ENCODE measurements at places on chromosomes 11 and 22.

GRCh38 chr11:46050003-46050461 lies 71.2 kb downstream of the PHF21A start:
- peaks cover 4% of the 10 kb centered on the region for H3K36me3 ChIP-seq
- no peaks in the 10 kb centered on the region for H3K27me3 ChIP-seq
- H3K4me3 ChIP-seq: no peak overlapping the region
- peak; percentile 75 for DNase-seq
- peak overlapping the region; percentile 69 for H3K27ac ChIP-seq

GRCh38 chr11:6541356-6541755 lies 44.3 kb downstream of the DNHD1 start:
- H3K4me3 ChIP-seq: no peak overlapping the region
- H3K4me1 ChIP-seq: no peaks in the 10 kb centered on the region
- no peaks in the 10 kb centered on the region for H3K36me3 ChIP-seq
- H3K27me3 ChIP-seq: no peaks in the 10 kb centered on the region

DNA sequence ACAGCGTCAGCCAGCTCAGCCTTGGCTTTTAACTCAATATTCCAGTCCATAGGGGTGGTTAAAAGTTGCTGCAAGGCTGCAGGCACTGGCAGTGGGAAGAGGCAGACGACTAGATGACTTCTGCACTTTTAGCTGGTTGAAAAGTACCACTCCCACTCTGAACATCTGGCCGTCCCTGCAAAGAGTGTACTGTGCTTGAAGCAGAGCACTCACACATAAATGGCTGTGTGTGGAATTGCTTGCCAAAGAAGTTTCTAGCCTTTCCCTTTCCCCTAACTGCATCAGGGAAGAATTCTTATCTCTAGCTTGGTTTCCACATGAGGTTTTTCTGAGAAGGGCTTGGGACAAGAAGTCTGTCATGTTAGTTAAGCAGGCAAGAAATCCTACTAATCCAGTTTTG lies 5.1 kb upstream of the PHLDB1 start:
- H3K36me3 ChIP-seq: peaks cover 51% of the 10 kb centered on the region
- H3K4me3 ChIP-seq: no peak overlapping the region
- peaks cover 24% of the 10 kb centered on the region for H3K4me1 ChIP-seq
- DNase-seq: no peak

- peaks cover 4% of the 10 kb centered on the region for H3K27me3 ChIP-seq
Observed at GRCh38 chr11:119493712-119494111, 70.7 kb upstream of the THY1 start.

- no peak overlapping the region for H3K27ac ChIP-seq
- DNase-seq: no peak
- peaks cover 5% of the 10 kb centered on the region for H3K36me3 ChIP-seq
- no peak overlapping the region for H3K4me3 ChIP-seq
Observed at GRCh38 chr22:20751185-20751851, 22.6 kb upstream of the SERPIND1 start.

DNA sequence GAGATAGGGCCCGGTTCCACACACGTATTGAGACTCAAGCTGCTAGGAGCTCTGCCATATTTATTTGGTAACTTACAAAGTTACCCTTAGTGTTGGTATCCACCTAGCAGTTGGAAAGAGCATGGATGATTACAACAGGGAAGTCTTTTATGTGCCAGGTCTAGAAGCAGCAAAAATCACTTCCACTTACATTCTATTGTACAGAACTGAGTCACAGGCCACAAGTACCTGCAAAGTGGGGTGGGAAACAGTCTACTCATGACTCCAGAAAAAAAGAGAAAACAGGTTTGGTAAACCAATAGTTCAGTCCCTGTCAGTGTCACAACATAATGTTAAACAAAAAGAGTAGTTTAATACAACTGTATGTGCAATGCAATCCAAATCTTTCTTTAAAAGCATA lies 279.6 kb upstream of the PITPNB start:
- DNase-seq: no peak
- H3K27me3 ChIP-seq: no peaks in the 10 kb centered on the region
- no peak overlapping the region for H3K4me3 ChIP-seq
- no peaks in the 10 kb centered on the region for H3K36me3 ChIP-seq

- no peaks in the 10 kb centered on the region for H3K36me3 ChIP-seq
- H3K4me3 ChIP-seq: no peak overlapping the region
- H3K27me3 ChIP-seq: no peaks in the 10 kb centered on the region
- H3K27ac ChIP-seq: no peak overlapping the region
- H3K4me1 ChIP-seq: no peaks in the 10 kb centered on the region
Observed at GRCh38 chr11:2569321-2569721, 124.5 kb downstream of the KCNQ1 start.

- H3K27me3 ChIP-seq: peaks cover 30% of the 10 kb centered on the region
- H3K4me1 ChIP-seq: no peaks in the 10 kb centered on the region
- no peak overlapping the region for H3K4me3 ChIP-seq
- H3K36me3 ChIP-seq: no peaks in the 10 kb centered on the region
- no peak overlapping the region for H3K27ac ChIP-seq
Observed at GRCh38 chr11:26827567-26828081, 105.8 kb upstream of the SLC5A12 start.

Measured in A673 (cell line).